Small intestine (tissue), 16 donors: ENCODE measurements at places on chromosomes 12 and 14.
A peak's percentile ranks its signal among the peaks of the same experiment; 100 is the strongest.

- no peak for DNase-seq
Measured at GRCh38 chr12:123238961-123239360, 5.7 kb downstream of the MTRFR start.

DNA sequence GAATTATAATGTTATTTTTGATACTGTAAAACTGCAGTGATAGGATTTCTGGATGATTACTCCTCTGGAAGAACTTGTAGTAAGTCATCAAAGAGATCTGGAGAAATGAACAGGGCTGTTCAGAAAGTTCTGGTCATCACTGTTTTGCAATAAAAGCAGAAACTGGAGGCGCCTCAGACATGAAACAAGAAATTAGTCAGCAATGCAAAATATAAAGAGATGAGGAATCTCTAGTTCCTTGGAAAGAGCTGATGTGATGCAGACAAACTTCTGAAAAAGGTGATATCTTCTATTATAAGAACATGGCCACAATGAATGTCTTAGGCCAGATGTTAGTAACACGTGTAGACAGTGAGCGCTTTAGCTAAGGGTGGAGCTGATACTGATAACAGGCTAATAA, 9.5 kb downstream of the ACIN1 start:
- peak; percentile 47 for DNase-seq

DNA sequence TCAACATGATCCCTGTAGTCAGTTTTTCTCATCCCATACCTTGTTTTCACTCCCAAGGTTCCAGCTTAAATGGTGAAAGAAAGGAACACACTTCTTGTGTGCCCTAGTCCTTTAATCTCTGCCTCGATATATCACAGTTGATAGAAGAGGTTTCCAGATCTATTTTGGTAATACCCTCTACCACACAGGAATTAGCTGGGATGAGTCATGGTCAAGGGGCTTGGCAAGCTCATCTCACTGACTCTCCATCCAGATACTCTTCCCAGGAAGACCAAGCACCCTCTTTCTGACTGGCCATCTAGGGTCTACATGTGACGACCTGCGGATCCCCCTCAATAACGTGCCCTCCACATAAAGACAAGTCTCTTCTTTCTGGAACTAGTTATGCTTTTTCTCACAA, 277.9 kb downstream of the ITPR2 start:
- no peak for DNase-seq

- DNase-seq = no peak
Measured at GRCh38 chr12:83818881-83819280, 1093.7 kb downstream of the SLC6A15 start.

DNA sequence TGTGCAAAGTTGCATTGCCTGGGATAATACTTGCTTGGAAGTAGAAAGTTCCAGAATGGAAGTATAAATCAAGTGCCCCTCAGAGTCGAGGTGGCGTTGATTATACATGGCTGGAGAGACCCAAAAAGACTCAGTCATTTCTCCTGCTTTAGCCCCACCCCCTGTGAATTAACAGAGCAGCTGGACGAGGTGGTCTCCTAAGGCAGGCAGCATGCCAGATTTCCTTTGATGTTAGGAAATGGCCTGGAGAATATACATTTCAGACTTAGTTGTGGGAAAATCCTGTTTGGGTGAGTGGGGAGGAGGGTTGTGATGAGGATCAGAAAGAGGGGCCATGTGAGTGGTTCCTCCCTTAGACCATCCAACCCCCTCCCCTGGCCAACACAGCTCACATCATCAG, 406.1 kb upstream of the TMPO start:
- no peak for DNase-seq

DNA sequence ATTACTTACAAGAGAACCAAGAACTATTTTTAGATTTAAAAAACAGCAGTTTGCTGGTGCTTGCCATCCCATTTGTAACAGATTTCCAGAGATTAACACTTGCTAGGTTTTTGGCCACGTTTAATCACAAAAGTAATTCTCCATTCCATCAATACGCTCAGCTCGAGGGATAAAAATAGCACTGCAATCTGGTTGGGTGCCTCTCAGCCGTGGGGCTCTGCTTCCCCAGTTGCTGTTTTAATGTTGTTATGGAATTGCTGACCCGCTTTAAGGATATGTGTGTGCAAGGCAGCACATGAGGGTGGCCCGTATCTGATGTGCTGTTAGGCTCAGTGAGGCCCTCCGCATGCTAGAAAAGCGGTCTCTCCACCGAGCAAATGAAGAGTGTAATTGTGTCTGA, 222.2 kb upstream of the TMEM260 start:
- DNase-seq = no peak

DNA sequence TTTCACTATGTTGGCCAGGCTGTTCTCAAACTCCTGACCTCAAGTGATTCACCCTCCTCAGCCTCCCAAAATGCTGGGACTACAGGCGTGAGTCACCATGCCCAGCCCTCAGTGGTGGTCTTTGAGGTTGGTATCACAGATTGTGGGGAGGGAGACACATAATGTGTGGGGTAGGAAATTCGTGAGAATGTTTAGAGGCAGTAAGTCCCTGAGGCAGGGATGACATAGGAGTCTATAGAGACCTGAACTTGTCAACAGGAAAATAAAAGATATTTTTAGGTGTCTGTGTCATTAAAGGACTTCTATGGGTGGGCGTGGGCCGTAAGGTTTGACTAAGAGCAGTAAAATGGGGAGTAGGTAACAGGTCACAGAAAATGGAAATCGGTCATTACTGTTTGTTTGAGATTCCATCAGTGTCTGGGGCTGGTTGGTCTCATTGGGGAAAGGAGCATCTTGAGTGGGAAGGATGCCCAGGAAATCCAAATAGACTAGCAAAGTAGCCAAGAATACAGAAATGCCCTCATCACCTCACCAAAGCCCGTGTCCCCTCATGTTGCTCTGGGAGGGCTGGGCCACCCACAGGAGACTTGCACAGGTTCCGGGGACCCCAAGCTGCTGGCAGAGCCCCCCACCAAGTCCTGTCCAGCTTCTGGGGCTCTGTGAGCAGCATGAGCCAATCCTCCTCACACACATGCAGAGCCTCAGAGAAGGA, 63.6 kb upstream of the BCL2L14 start:
- no peak for DNase-seq

GRCh38 chr12:104154286-104154685, 16.3 kb upstream of the NFYB start:
- DNase-seq = no peak

DNA sequence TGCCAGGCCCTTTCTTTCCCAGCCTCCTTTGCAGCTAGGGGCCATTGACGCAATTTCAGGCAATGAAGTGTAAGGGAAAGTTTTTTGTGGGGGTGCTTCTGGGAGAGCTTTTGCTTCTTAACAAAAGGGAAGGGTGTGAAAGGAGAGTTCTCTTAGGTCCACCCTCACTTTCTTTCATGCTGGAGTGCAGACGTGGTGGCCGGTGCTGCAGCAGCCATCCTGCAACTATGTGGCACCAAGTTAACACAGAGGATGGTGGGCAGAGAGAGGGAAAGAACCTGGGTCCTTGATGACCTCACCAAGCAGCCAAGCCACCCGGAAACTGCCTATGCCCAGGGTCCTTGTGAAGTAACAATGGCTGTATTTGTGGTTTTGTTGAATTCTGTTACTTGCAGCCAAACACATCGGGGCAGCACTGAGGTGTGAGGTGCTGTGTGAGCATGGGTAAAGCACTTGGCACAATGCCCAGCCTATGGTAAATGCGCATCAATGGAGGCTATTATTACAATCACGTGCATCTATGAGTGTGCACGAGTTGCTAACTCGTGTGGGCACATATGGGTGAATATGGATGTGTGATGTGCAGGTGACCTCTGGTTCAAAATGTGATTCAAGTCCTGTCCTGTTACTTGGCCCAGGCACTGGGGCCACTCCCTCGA, 122.6 kb downstream of the CALM1 start:
- no peak for DNase-seq
